T1000 (cell line): ENCODE measurements at places on chromosomes 12 and 14.

DNA sequence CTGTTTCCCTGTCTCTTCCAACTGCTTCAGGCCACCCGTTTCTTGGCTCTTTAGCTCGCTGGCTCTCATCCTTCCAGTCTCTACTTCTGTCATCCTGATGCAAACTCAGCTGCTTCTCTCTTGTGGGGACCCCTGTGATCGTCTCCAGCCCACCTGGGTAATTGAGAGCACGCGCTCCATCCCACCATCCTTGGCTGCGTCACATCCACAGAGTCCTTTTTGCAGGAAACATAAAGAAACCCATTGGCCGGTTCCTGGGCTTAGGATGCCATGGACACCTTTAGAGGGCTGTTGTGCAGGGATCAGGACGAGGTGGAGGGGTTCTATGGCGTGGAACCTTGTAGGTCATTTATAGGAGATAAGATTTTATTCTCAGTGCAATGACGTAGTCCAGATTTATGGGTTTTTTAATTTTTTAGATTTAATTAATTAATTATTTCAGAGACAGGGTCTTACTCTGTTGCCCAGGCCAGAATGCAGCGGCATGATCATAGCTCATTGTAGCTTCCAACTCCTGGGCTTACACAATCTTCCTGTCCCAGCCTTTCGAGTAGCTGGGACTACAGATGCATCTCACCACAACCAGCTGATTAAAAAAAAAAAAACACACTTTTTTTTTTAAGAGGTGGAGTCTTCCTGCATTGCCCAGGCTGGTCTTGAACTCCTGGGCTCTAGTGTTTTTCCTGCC, 82.6 kb downstream of the CCDC92 start:
- DNase-seq: no peak

- DNase-seq: no peak
Observed at GRCh38 chr12:53481939-53482586, 17.2 kb downstream of the MAP3K12 start.

- no peak for DNase-seq
Observed at GRCh38 chr14:77516126-77516525, 17.5 kb upstream of the ISM2 start.

GRCh38 chr14:103740991-103741689, 25.5 kb downstream of the ZFYVE21 start:
- no peak for DNase-seq

- no peak for DNase-seq
Observed at GRCh38 chr14:102196039-102196901, 56.6 kb downstream of the WDR20 start.
